ENCODE measurements at places on chromosomes 7 and 10.

- no peak for DNase-seq
Observed at GRCh38 chr10:131882590-131883451, 18.0 kb upstream of the PPP2R2D start.

- DNase-seq: no peak
Observed at GRCh38 chr10:6621536-6621935, 41.5 kb upstream of the PRKCQ start.

- DNase-seq: no peak
Observed at GRCh38 chr7:26187380-26188205, 13.0 kb downstream of the HNRNPA2B1 start.

DNA sequence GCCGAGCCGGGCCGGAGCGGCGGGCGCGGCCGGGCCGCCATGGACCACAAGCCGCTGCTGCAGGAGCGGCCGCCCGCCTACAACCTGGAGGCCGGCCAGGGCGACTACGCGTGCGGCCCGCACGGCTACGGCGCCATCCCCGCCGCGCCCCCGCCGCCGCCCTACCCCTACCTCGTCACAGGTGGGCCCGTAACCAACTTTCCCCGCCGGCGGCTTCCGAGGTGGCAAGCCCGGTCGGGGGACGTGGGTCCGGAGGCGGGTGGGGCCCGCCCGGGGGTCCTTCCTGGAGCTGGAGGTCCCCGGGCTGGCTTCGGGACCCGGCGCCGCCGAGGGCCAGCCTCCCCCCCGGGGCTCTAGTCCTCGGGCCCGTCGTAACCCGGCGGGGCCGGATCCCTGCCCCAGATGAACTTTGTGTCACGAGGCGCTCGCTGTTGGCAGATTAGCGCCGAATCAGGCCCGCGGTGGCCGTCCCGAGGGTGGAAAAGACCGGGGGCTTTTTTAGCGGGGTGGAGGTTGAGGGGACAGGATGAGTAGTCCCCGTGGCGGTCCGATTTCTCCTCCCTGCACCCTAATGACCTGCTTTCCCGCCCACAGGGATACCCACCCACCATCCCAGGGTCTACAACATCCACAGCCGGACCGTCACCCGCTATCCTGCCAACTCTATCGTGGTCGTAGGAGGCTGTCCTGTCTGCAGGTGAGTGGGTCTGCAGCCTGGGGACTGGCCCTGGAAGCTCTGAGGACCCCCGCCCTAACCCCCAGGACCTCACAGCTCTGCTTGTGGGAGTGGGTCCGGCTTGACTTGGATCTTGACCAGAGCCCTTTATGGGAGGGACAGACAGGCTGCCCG lies 496 bp downstream of the BRI3 start:
- DNase-seq: no peak

DNA sequence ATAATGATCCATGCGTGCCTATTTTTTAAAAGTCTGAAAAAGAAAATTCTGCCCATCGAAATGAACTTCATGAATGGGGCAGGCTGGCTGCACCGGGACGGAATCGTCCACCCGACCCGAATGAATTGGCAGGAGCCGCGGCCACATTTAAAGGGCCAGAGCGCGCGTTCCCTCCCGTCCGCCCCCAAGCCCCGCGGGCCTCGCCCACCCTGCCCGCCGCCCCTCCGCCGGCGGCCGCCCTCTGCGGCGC lies 319 bp upstream of the GATA3 start:
- DNase-seq: no peak
